Vein endothelial cell (primary cell): ENCODE measurements at places on chromosomes 6 and 20. TPM values are rescaled to one million over a fixed set of nuclear protein-coding genes. Genes with fewer than 3 reads are reported as not detected.

The NKX2-2 gene
- total RNA-seq: not detected in 2 replicates

The SNAP91 gene
- 0.33 and 0.57 TPM in 2 replicates for total RNA-seq

The RAET1L gene
- total RNA-seq: not detected in 2 replicates

The SLC17A1 gene
- total RNA-seq: not detected in 2 replicates

The LY6G6D gene
- not detected in 2 replicates for total RNA-seq

The OR2J3 gene
- under 0.01 TPM in 1 of 2 replicates, not detected in the other for total RNA-seq

The ENPP1 gene
- 0.65 and 1.1 TPM in 2 replicates for total RNA-seq

The CFAP206 gene
- total RNA-seq: 0.29 and 0.65 TPM in 2 replicates

The MYLK4 gene
- total RNA-seq: 0.65 and 1.1 TPM in 2 replicates

The VSX1 gene
- total RNA-seq: not detected in 2 replicates

The SAMD5 gene
- 1.3 and 8.8 TPM in 2 replicates for total RNA-seq

The GPR63 gene
- total RNA-seq: 0.19 TPM in 1 of 2 replicates, not detected in the other

The TOX2 gene
- total RNA-seq: 3.9 and 4.2 TPM in 2 replicates

The ZBP1 gene
- not detected in 2 replicates for total RNA-seq

The RPL10A gene
- 1,178 and 1,675 TPM in 2 replicates for total RNA-seq

The BCAS1 gene
- not detected in 2 replicates for total RNA-seq

The SNAP25 gene
- not detected in 2 replicates for total RNA-seq
